ENCODE measurements at places on chromosomes 4 and X.

DNA sequence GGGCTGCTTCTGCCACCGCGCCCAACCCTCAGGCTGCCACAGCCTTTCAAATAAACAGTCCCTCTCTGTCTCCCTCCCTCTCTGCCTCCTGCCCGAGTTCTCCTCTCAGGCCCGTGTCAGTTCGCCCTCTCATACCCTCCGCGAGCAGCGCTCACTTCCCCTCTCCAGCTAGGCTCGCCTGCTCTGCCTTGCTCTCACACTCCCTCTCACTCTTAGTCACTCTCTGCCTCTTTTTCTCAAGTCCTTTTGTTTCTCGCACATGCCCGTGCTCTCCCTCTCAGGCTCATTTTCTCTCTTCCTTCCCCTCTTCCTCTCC lies 3.2 kb downstream of the EFNB1 start:
- no peak for DNase-seq

DNA sequence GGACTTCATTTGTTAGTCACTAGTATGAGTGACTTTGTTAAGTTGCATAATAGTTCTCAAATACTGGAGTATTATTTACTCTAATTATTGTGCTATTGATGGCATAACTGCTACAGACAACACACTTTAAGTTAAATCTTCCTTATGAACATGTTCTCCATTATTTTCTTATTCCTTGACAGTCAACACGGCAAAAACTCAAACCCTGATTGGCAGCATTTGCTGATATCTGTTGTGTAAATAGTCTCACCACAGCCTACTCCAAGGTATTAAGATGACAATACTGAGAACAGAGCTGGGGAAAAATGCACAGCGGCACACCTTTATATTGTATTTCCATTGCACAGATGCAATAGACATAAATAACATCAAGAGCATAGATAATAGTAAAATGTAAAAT lies 568.0 kb upstream of the AADAT start:
- no peak for DNase-seq

GRCh38 chr4:3010577-3010976 lies 47.2 kb downstream of the GRK4 start:
- DNase-seq = no peak

GRCh38 chr4:47486231-47486673 lies 1.2 kb downstream of the ATP10D start:
- DNase-seq = no peak

DNA sequence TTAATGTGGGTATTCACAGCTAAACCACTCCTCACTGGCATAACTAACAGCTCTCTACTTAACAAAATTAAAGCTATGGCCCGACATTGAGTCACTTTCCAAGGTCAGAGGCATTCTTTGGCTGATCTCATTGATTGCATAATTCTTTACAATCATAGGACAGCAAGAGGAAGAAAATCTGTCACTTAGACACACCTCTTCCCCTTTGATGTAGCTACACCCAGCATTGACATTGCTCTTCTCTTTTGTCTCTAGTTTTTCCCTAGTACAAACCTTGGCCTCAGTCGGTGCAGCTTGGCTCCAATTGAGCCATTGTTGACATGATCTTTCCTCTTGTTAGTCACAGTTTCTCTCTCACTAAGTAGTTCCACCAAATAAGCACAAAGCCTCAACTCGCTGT lies 313.3 kb upstream of the ACTRT1 start:
- no peak for DNase-seq

- DNase-seq = no peak
Measured at GRCh38 chrX:15016051-15016450, 142.8 kb downstream of the MOSPD2 start.

GRCh38 chr4:159937595-159937994 lies 834.7 kb downstream of the RAPGEF2 start:
- DNase-seq = no peak

DNA sequence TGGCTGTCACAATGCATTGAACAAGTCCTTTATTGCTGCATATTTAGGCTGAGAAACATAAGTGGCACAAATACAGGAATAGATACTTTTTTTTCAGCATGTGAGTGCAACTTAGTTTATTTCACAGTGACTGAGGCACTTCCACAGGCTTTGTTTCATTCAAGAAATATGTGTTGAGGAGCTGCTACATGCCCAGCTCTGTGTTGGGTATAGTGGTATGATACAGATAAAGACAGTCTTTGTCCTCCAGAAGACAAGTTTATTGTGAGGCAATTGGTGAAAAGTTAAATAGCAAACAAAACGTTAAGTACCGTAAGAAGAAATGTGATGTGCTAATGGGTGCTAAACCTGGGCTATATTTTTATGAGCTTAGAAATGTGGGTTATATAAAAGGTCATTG lies 186.4 kb downstream of the SPRY1 start:
- DNase-seq = no peak
